ENCODE measurements at places on chromosomes 7 and 10.

- no peak for DNase-seq
Observed at GRCh38 chr7:32259931-32260596, 189.9 kb upstream of the PDE1C start.

GRCh38 chr10:72595436-72595835 is 30.4 kb downstream of the MICU1 start:
- no peak for DNase-seq

DNA sequence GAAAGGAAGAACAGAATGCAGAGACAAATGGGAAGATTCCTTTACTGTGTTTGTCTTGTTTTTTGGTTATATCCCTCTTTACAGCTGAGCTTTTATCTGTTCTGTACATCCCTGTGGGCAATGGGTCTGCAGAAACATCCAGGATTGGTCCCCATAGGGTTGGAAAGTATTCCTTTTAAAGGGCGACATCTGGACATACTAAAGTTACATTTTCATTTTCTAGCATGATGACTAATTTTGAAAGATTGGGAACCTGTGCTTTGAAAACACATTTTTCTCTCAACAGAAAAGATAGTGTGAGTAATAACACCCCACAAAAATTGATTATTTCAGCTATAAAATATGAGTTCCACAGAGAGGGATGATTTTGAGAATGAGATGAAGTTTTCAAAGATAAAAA is 435.8 kb downstream of the GPAM start:
- DNase-seq: no peak

DNA sequence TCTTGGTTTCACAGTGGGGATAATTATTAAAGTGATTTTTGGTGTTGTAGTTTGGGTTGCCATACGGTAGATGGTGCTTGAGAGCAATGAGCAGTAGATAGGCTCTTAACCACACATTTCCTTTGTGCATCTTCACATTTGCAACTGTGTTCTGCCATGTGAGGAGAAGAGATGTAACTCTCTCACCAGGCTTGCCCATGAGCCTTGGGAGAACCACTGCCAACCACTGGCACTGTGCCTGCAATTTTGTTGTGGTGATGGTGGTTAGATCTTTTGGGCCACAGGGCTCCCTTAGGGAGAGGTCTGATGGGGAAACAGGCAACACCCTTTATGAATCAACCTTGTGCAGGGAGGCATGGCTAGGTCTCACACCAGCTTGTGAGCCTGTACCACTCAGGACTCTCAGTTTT is 204.3 kb downstream of the CCDC7 start:
- no peak for DNase-seq

DNA sequence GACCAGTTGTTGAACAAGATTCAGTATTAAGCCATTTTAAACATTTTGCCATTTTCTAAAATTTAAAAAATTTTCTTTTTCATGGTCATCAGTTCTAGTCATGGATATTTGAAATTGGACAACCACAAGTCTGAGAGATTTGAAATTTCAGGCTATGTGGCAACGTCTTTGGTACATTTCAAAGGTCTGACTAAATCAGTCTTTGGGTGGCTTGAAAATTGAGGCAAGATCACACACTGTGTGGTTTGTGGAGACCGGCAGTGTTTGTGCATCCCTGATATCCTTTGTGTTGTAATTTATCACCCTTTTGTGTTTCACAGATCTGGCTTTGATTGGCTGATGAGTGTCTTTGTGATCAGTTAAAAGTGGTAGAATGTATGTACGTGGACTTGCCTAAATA is 35.7 kb downstream of the CCAR1 start:
- DNase-seq: no peak

GRCh38 chr10:22326145-22326702 is 5.3 kb downstream of the BMI1 start:
- no peak for DNase-seq

- DNase-seq: no peak
Observed at GRCh38 chr7:74570533-74571156, 86.9 kb upstream of the GTF2I start.

GRCh38 chr10:1932692-1933094 is 195.4 kb upstream of the ADARB2 start:
- no peak for DNase-seq

GRCh38 chr10:21724687-21725367 is 190.8 kb downstream of the MLLT10 start:
- peak; percentile 9 for DNase-seq

- no peak for DNase-seq
Observed at GRCh38 chr10:131203456-131204357, 107.8 kb downstream of the TCERG1L start.

DNA sequence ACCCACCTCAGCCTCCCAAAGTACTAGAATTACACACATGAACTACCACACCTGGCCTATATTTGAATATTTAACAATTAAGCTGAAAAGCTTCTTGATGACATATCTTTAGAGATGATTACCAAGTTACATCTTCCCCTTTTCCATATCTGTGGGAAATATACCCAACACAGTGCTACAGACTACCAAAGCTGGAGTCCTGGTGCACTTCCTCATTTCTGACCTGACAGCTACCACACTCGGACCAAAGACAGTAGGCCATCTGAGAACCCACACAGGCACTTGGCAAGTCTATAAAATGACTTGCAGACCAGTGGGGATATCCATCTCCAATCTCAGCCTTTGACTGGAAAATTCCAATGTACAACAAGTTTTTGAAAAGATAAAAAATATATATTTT is 270.4 kb upstream of the KLF14 start:
- DNase-seq: no peak

GRCh38 chr7:139725077-139725476 is 52.7 kb downstream of the HIPK2 start:
- DNase-seq: no peak

GRCh38 chr7:141328290-141328689 is 222.9 kb upstream of the AGK start:
- DNase-seq: no peak

DNA sequence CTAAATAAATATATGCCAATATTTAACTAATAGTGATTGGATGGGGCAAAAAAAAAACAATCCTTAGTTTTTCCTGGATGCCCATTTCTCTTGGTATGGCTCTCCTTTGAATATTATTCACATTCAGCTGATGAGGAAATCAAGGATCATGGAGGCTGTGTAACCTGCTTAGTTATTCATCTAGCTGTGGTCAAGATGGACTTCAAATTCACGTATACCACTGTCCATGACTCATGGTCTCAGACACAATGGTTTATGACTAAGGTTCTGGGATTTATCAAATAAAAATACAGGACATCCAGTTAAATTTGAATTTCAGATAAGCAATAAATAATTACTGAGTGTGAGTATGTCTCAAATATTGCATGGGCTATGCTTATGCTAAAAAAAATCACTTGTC is 191.5 kb upstream of the CELF2 start:
- DNase-seq: no peak

DNA sequence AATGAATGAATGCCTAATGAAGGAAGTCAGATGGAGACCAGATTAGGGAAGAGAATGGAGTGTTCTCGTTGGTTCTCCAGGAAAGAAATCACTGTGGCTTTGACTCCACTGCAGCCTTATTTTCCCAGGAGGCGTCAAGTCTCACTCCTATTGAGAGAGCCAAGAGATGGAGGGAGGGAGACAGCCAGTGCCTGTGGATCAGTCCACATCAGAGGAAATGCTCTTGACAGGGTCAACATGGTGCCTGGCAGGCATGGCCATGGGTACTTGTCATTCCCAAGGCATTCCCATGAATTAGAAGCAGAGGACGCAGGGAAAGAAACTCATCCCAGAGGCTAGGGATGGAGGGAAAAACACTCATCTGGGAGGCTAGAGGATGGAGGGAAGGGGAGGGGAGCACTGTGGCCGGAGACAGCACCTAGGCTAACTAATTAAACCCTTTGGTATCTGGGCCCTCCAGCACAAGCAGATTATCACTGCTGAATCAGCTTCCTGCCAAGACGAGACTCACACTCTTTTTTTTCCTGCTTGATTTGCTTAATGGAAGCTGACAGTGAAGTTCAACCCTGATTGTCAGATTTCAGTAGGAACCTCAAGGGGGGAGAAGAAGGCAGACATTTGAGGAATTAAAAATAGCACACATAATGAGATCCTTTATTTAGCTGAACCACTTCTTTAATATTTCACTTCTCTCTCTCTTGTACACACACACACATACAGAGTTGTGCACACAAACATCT is 1233.2 kb upstream of the AUTS2 start:
- no peak for DNase-seq

- no peak for DNase-seq
Observed at GRCh38 chr10:13272164-13272571, 27.7 kb downstream of the PHYH start.

- DNase-seq: peak; percentile 70
Observed at GRCh38 chr10:100338434-100339036, 8.5 kb upstream of the SCD start.

DNA sequence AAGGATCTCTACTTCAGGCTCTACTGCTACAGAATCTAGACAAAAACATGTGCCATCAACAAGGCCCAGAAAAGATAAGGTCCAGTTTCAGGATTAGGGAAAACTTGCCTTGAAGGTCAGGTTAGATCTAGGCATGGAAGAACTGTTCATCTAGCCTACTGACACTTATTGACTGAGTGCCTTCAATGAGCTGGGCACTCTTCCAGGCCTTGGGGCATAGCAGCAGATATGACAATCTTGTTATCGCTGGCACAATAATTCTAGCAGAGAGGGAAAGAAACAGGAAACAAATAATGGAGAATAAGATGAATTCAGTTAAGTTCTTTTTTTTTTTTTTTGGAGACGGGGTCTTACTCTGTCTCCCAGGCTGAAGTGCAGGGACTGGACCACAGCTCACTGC is 71.6 kb downstream of the ADCYAP1R1 start:
- no peak for DNase-seq

DNA sequence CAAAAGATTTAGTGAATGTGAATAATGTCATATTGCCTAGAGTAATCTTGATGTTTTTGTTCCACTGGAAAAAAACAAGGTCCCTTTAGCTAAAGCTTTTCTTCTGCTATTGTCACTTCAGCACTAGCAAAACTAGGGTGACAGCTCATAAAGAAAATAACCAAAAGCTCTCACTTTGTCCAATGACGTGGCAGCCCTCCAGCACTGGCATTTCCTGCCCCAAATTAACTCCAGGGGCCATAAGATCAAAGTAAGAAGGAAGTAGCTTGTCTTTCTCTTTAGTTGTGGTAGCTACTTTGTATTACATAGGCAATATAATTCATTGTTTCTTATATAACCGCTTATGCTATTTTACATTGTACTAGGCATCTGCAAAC is 47.3 kb downstream of the LRRN3 start:
- DNase-seq: peak; percentile 17

DNA sequence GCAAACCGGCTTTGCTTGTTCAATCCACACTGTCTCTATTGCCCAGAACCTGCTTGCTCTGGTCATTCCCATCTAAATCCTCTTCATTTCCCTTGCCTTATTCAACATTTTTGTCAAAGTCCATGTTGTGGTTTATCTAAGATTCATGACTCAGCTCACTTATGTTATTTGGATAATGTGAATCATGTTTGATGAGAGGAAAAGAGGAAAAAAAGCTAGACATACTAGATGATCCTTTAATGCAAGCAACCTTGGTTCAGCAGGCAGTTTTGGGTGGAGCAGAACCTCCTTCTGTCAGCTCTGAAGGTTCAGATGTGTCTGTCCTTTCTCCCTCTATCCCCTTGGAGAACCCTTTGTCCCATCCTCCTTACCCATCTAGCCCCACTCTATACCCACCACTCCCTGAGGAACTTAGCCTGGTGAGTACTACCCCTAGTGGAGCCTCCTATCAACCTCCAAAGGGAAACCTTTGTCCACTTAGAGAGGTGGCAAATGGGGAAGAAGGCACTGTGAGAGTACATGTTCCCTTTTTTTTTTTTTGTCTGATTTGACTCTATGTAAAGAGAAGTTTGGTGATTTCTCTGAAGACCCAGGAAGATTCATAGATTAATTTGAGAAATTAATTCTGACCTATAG is 2.1 kb upstream of the SAMD9L start:
- DNase-seq: no peak

GRCh38 chr7:73340514-73340913 is 12.6 kb downstream of the FKBP6 start:
- no peak for DNase-seq

DNA sequence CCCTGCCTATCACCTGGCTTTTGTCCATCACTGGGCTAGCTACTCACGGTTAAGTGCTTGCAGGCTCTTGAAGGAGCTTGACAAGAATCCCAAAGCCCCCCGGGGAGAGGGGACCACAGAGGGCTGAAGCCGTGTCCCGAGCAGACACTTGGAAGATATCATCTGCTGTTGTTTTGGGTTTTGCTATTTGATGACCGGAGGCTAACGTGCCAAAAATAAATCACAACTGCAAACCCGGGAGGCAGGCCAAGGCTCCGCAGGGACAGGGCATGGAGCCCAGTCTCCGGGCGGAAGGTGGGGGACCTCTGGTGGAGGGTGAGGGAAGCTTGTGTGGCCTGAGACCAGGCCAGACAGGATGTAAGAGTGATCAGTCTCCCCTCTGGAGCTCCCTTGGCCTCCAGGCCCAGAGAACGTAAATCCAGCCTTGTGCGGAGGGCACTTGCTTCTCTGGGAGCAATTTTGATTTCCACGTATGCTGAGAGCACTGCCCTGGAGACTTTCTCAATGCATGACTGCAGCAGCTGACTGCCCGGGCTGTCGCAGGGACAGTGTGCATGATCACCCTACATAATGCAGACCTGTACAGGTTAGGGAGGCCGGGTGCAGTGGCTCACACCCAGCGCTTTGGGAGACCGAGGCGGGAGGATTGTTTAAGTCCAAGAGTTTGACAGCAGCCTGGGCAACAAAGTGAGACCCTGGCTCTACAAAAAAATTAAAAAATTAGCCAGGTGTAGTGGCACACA is at the start of gene PHKG1:
PHKG1 (minus strand) TSS at position 164 of the 743 bp plus-strand sequence. CDS start 4,011 bp downstream, outside the sequence.
- DNase-seq: no peak

GRCh38 chr10:3897156-3897555 is 112.1 kb upstream of the KLF6 start:
- no peak for DNase-seq

GRCh38 chr10:22704471-22704911 is 9.9 kb downstream of the PIP4K2A start:
- DNase-seq: no peak

- no peak for DNase-seq
Observed at GRCh38 chr10:30747633-30748032, 118.1 kb upstream of the LYZL2 start.

- DNase-seq: no peak
Observed at GRCh38 chr7:129739427-129739826, 127.9 kb downstream of the NRF1 start.

DNA sequence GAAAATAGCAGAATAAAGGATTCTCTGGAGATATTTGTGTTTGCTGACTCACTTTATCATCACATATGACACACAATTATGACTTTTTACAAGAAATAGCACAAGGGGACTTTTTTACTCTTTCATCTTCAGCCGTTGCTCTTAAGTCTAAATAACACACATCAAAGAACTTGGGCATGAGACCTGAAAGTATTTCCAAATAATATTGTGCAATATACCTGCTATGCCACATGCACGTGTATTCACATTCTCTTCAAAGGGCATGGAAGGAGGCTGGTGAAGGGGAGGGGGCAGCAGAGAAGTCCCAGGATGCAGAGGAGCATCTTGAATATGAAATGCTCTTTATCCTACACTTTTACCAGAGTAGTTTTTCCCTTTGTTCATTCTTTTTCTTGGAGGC is 4.1 kb upstream of the ADARB2 start:
- DNase-seq: no peak

GRCh38 chr10:71216751-71217265 is 4.4 kb downstream of the UNC5B start:
- DNase-seq: no peak

GRCh38 chr10:126744571-126744970 is 74.1 kb upstream of the C10orf90 start:
- no peak for DNase-seq

GRCh38 chr7:111324228-111324627 is 233.3 kb downstream of the LRRN3 start:
- DNase-seq: no peak

Data from activated gamma-delta T cell treated with anti-CD3 and anti-CD28 coated beads, Interleukin-2, amount 50 U/mL, for 16 hours (primary cell).